Endothelial cell of umbilical vein (primary cell): ENCODE measurements at places on chromosomes 12 and 14. TPM values are rescaled to one million over a fixed set of nuclear protein-coding genes. Genes with fewer than 3 reads are reported as not detected.

The WSB2 gene
- 107 and 108 TPM in 2 replicates for polyA plus RNA-seq

DNA sequence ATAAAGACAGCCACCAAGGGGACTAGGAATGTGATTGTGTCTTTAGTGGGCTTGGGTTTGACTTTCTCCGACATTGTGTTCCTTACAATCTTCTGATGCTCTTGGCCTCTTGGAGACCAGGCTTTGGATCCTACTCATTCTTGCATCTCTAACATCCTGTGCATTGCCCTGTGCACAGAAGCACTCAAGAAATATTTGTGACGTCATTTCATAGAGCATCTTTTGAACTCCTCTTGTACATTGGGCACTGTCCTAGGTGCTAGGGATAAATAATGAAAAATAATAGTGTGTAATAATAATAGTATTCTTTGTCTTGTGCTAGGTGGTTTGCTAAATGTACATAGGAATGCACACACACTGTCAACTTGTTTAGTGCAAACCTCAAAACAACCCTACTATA is 108.8 kb upstream of the LHX5 start:
- no peaks in the 10 kb centered on the region for H3K4me1 ChIP-seq
- H3K36me3 ChIP-seq: no peaks in the 10 kb centered on the region
- no peak overlapping the region for H3K27ac ChIP-seq
- no peak overlapping the region for H3K4me3 ChIP-seq
- no peak for DNase-seq

- H3K4me1 ChIP-seq: peaks cover 22% of the 10 kb centered on the region
- H3K27me3 ChIP-seq: no peaks in the 10 kb centered on the region
- H3K27ac ChIP-seq: no peak overlapping the region
- H3K4me3 ChIP-seq: no peak overlapping the region
- no peak for DNase-seq
Measured at GRCh38 chr12:123449249-123449733, 8.6 kb upstream of the SNRNP35 start.

DNA sequence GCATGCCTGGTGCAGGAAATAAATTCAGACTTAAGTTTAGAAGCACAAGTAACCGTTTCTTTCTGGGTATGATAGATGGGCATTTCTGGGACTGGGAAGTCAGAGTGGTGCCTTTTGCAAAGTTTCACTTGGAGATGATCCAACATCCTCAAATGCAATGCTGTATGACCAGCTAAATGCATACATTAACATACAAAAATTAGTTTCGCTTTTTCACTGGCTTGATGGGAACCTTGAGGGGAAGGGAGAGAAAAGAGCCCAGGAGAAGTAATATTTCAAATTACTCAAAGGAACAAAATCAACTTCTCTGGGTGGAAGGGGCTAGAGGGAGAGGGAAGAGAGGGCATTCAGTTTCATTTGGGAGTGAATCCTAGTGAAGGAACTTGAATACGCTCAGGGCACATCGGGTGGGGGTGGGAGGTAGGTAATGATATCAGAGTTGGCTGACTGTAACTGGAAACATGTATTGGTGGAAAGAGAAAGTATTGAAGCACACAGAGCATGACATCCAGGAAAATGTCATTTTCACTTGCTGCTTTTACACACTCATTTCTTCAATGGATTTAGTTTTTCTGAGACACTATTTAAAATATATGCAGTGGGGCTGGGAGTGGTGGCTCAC is 175.5 kb downstream of the PTPRO start:
- peaks cover 2% of the 10 kb centered on the region for H3K27me3 ChIP-seq
- DNase-seq: no peak
- no peaks in the 10 kb centered on the region for H3K36me3 ChIP-seq
- H3K4me1 ChIP-seq: no peaks in the 10 kb centered on the region

DNA sequence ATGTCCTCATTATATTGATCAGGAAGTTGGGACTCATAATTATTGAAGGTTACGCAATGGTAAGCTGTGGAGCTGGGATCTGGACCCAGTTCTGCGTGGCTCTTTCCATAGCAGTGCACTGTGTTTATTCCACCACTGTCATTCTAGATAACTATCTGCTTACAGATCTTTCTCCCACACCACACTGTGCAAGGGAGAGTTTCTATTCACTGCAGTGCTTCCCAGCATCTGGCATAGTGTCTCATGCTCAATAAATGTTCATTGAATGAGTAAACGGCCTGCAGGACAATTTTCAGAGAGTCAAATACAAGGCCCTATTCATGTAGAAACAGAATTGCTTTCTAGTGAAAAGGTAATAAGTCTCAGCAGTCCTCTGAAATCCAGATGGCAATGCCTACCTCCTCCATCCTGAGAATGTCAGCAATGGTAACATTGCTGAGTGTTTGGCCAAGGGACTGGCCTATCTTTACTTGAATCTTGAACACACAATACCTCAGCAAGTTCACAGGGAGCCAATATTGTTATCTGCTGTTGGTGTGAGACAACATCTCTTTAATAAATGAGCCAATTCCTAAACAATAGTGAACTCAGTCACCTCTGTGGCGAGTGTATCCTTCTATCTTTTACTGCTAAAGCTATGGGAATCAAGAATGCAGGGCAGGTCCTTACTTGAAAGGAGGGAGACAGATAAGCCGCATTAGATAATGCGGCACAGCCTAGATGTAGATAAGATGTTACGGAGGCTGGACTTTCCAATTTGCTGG is 332.4 kb upstream of the PRICKLE1 start:
- no peaks in the 10 kb centered on the region for H3K4me1 ChIP-seq
- no peak overlapping the region for H3K27ac ChIP-seq
- H3K36me3 ChIP-seq: no peaks in the 10 kb centered on the region
- H3K4me3 ChIP-seq: no peak overlapping the region
- no peaks in the 10 kb centered on the region for H3K27me3 ChIP-seq

GRCh38 chr12:123044351-123044750 is 63.9 kb downstream of the ARL6IP4 start:
- no peak overlapping the region for H3K4me3 ChIP-seq
- no peaks in the 10 kb centered on the region for H3K27me3 ChIP-seq
- no peaks in the 10 kb centered on the region for H3K4me1 ChIP-seq
- no peaks in the 10 kb centered on the region for H3K36me3 ChIP-seq
- DNase-seq: no peak

DNA sequence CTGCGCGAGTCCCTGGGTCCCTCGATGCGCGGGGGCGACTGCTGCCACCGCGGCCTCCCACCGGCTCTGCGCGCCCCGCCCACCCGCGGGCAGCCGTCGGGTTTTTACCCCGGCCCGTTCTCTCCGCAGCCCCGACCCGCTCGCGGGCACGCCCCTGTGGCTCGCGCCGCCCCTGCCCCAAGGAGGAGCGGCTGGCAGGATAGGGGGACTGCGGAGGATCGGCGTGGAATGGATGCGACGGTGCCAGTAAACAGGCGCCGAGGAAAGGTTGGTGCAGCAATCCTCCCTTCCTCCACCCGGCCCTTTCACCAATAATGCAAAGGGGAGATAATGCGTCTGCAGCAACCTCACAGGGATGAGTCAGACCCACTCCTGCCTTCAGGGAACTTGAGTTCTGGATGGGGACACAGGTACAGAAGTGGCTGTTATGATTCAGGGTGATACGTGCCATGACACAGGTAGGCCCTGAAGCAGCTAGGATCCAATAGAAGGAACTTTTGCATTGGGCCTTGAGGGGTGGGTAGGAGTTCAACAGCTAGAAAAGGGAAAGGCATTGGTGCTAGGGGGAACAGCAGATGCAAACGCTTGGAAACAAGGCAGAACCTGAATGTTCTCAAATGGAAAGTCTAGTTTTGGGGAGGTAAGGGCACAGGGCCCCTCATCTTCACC is 554 bp upstream of the DEGS2 start:
- H3K27ac ChIP-seq: no peak overlapping the region
- H3K4me3 ChIP-seq: no peak overlapping the region
- H3K4me1 ChIP-seq: no peaks in the 10 kb centered on the region
- peaks cover 14% of the 10 kb centered on the region for H3K27me3 ChIP-seq
- H3K36me3 ChIP-seq: no peaks in the 10 kb centered on the region
- DNase-seq: no peak

The KRT71 gene
- polyA plus RNA-seq: not detected in 2 replicates

GRCh38 chr12:26566675-26567074 is 266.3 kb downstream of the ITPR2 start:
- no peak for DNase-seq
- no peaks in the 10 kb centered on the region for H3K27me3 ChIP-seq
- H3K4me3 ChIP-seq: no peak overlapping the region
- peaks cover 4% of the 10 kb centered on the region for H3K36me3 ChIP-seq
- H3K4me1 ChIP-seq: peaks cover 3% of the 10 kb centered on the region

- no peaks in the 10 kb centered on the region for H3K27me3 ChIP-seq
- no peak overlapping the region for H3K4me3 ChIP-seq
- DNase-seq: no peak
- H3K36me3 ChIP-seq: no peaks in the 10 kb centered on the region
- H3K4me1 ChIP-seq: no peaks in the 10 kb centered on the region
Measured at GRCh38 chr12:88413646-88414045, 166.6 kb downstream of the KITLG start.

- no peaks in the 10 kb centered on the region for H3K27me3 ChIP-seq
- no peak overlapping the region for H3K27ac ChIP-seq
- no peak for DNase-seq
Measured at GRCh38 chr12:77918046-77918445, 87.4 kb downstream of the NAV3 start.

The CLEC4D gene
- polyA plus RNA-seq: not detected in 2 replicates

DNA sequence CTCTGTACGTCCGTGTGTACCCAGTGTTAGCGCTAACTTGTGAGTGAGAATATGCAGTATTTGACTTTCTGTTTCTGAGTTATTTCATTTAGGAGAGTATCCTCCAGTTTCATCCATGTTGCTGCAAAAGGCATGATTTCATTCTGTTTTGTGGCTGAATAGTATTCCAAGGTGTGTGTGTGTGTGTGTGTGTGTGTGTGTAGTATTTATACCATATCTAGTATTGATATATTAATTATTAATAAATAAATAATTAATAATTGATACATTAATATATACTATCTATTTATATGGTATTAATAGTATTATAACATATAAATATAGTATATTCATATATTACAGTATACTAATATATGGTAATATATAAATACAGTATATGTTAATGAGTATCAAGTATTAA is 101.8 kb upstream of the CCND2 start:
- H3K4me1 ChIP-seq: no peaks in the 10 kb centered on the region
- no peak overlapping the region for H3K27ac ChIP-seq
- H3K27me3 ChIP-seq: no peaks in the 10 kb centered on the region
- H3K4me3 ChIP-seq: no peak overlapping the region
